ENCODE measurements at places on chromosomes 5 and 9.

GRCh38 chr9:126677188-126678084, 63.7 kb downstream of the LMX1B start:
- no peak for DNase-seq

DNA sequence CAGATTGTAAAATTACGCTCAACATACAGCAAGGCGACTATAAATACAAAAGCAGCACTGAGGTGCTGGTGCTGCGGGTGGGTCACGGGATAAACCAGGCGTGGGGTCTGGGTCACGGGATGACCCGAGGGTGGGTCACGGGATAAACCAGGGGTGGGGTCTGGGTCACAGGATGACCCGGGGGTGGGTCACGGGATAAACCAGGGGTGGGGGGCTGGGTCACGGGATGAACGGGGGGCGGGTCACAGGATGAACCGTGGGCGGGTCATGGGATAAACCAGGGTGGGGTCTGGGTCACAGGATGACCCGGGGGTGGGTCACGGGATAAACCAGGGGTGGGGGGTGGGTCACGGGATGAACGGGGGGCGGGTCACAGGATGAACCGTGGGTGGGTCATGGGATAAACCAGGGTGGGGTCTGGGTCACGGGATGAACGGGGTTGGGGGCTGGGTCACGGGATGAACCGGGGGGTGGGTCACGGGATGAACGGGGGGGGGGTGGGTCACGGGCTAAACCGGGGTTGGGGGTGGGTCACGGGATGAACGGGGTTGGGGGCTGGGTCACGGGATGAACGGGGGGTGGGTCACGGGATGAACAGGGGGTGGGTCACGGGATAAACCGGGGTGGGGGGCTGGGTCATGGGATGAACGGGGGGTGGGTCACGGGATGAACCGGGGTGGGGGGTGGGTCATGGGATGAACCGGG, 30.2 kb upstream of the SLC9A3 start:
- no peak for DNase-seq

- DNase-seq, result no peak
These were observed 26.0 kb downstream of the GABRP start for GRCh38 chr5:170809551-170809950.

GRCh38 chr5:170028124-170028523, 47.8 kb upstream of the INSYN2B start:
- no peak for DNase-seq

DNA sequence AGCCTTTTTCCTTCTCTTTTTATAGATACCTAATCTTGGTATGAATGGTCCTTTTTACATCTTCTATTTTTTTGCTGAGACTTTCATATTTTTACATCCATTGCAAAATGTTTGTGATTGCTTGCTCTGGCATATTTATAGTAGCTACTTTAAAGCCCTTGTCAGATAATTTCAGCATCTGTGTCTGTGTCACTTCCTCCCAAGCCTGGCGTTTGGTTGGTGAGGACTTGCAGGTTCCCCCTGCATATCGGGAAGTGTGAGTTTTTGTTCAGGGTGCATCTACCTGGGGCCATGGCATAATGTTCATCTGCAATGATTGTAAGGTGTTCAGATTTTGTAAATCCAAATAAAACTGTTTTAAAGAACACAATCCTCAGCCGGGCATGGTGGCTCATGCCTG, 8.9 kb downstream of the FBXW5 start:
- no peak for DNase-seq

DNA sequence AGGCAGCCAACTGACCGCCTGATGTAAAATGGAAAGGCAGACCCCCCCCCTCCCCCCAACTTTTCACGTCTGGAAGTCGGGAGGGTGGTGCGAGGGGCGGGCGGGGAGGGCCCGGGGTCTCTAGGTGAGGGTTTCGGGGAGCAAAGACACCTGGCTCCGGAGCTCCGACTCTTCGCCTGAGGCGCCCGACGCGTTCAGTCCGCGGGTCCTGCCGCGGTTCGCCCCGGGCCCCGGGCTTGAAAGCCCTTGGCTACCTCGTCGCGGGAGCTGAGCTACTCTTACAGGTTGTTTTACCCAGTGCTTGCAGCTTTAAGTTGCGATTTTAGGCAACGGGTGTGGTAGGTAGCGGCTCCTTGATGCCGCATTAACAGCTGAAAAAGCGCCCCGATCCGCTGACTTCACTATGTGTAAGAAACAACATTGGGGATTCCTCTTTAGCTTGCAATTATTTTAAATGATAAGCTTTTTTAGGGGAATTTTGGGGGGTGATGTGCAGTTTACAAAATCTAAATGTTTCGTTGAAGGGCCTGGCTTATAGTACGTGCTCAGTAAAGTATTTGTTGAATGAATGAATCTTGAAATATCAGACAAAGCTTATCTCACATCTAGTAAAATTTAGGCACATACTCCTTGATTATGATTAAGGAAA, 722 bp downstream of the CDC42SE2 start:
- no peak for DNase-seq

DNA sequence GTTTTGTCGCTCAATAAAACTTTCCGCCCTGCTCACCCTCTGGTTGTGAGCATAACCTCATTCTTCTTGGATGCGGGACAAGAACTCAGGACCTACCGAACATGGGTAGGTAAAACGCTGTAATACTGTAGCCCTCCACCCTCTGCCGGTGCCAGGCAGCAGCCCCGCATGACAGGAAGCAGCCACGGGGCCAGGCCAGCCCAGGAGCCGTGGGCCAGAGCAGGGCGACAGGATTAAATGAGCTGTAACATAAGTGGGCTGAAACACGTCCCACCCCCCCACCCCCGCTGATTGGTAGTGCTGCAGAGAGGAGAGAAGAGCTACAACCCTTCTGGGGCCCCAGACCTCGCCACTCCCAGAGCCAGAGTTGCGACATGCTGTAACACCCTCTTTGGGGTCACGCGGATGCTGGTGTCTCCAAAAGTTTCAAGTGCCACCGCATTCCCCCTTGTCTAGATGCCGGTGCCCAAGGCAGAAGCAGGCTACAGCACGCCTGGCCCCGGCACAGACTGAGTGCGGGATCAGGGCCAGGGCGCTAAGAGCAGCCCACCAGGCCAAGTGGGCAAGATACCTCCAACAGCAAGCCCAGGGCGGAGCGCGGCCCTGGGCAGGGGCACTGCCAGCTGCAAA, 81.8 kb downstream of the FBXW11 start:
- DNase-seq, result no peak

- DNase-seq, result no peak
These were observed 75.0 kb downstream of the GCNT1 start for GRCh38 chr9:76534026-76534425.

DNA sequence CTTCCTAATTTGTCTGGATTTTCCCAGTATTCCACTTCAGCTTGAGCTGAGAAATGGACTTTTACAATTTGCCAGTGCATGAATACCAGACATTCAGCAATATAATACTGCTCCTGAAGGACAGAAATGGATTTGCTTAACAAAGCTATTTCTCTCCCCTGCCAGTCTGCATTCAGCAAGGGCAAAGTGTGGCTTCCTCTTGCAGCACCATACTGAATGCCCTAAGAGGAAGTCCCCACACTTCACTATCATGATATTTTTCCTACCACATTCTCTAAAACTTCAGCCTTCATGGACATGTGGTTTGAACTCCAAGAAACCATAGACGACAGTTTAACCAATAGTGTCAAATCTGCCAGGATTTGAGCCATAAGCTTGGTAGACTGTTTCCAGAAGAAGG, 19.8 kb upstream of the TLE4 start:
- DNase-seq, result no peak

- no peak for DNase-seq
These were observed 281.8 kb upstream of the RFX3 start for GRCh38 chr9:3807601-3808000.

GRCh38 chr5:148826739-148827070, 294 bp downstream of the ADRB2 start:
- DNase-seq, result no peak
